CD4-positive, alpha-beta T cell (primary cell): ENCODE measurements at places on chromosomes 12 and 14.

DNA sequence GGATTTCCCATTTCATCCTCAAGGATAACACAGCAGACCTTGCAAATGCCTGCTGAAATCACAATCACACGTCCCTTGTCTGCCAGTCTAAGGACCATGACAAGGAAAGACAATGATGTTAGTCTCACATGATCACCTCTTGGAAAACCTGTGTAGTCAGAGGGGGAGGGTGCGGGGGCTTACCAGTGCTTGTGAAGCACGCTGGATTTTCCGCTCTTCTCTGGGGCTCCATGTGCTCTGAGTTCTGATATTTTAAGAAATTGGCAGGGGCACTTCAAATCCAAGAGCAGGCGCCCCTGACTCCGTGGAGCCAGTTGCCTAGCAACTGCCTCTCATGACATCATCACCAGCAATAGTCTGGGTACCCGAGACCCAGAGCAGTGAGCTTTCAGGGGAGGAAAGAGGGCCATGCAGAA lies 200.9 kb upstream of the C14orf180 start:
- DNase-seq: no peak

- DNase-seq: no peak
Observed at GRCh38 chr12:30988646-30989286, 62.2 kb downstream of the TSPAN11 start.

DNA sequence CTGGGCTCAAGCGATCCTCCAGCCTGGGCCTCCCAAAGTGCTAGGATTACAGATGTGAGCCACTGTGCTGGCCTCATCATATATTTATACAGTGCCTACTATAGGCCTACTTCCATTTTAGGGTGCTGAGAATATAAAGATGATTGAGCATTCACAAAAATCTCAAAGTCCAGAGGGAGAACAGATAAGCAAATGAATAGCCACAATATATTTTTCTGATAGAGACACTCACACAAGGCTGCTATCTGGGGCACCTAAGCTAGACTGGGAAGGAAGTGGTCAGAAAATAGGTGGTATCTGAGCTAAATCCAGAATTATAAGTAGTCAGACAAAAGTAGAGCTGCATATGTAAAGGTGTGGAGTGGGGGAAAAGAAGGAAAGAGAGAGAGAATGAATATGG lies 21.6 kb downstream of the PKP2 start:
- DNase-seq: no peak

DNA sequence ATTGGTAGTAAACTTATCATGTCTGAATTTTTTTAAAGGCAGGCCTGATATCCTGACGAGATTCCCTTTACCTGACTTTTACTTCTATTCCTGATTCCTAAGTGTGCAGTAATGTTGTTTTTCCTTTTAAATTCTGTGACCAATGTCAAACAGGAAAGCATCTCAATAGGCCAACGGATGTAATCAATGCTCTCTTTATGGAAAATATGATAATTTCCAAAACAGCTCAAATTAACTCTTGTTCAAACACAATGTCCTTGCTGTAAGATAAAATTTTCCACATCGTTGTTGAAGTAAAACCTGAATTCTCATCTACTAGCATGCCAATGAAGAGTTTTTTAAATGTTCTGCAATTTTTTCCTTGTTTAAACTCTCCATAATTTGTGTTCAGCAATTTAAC lies 8.0 kb upstream of the TAS2R31 start:
- DNase-seq: no peak
